GM12891 (cell line): ENCODE measurements at places on chromosomes 12 and 14.

DNA sequence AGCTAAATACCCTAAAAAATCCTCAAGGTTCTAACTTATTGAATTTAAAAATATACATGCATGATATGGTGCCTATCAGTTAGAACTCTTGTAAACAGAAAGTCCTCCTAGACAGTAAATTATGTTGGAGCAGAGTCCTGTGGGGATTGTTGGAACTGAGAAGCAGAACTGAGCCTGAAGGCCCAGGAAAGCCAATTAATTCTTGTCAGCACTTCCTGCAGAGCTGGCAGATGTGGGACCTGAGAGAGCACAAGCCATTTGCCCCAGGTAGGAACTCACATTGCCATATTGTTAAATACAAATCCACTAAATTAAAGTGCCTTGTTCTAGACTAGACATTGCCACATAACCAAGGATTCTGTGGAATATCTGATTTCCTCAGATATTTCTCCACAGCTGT is 117.1 kb downstream of the RTN1 start:
- DNase-seq, result no peak

DNA sequence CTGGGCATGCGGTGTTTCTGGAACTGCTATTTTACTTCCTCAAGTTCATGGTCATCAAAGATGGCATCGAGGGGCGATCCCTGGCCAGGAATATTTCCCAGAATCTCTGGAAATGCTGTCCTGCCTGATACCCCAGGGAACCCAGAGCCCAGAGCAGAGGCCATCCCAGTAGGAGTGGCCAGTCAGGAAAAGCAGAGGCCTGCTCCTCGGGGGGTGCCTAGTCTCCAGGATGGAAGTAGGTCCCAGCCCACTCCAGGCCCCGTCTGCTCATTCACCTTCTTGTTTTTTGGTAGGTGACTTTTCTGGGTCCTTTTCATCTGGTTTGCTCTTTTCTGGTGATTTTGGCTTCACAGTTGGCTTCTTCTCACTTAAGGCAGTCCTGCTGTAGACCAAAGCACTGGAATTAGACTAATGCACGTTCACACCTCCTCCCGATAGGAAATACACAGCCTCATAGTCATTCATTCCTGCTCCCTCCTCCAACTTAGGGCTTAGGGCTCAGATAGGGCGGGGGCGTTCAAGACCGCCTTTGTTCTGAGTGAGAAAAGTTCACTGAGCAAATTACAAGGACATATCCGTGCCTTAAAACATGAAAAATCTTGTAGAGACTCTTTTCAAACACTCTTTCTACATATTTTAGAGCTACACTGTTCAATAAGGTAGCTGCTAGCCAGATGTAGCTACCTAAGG is 51.1 kb downstream of the TRAFD1 start:
- no peak for DNase-seq

- DNase-seq, result no peak
Observed at GRCh38 chr12:76402259-76402658, 54.0 kb upstream of the BBS10 start.

DNA sequence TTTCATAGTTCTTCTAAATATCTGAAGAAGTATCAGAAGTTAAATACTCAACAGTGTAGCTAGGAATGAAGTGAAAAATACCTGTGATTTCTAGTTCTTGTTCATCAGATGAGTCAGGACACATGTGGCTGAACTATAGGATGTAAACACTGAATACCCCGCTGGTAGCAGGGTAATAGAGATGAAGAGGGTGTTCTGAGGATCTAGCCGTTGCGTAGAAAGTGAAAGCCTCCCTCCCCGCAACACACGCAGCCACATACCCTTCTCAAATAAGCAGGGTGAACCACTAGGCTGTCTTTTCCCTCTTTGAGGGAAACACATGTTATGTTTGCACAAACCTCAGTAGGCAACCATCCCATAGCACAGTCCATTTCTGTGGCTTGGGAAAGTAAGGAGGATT is 16.4 kb upstream of the RNASE12 start:
- DNase-seq, result no peak

GRCh38 chr12:26790645-26790994 is 42.4 kb downstream of the ITPR2 start:
- DNase-seq, result no peak

DNA sequence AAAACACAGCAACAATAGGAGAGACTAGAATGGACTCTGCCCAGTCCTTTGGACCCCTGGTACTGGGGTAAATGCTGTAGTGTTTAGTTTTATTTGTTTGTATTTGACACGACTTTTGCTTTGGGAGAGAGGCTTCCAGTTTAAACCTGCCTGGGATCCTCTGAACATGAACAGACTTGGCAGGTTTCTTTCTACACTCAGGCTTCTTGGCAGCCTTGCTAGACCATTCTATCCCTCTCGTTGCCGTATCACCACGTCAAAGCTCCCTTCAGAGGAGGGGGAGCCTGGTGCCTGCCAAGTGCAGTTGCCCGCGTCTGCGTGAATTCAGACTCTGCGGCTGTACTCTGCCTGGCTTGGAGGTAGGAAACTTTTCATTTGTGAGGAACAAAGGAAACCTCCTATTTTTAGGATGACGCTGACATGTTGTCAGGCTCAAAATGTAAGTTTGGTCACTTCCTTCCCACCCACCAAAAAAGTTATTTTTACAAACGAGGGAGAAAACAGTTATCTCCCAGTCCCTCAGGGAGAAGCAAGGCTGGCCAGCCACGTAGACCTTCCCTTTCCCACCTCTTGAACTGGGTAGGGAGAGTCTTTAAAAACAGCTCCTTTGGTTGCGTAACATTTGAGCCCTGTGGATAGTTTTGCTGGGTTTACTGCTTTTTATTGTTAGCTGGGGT is 25.9 kb downstream of the CD9 start:
- no peak for DNase-seq
